Muscle of leg (tissue), 16 donors: ENCODE measurements at places on chromosomes 11 and 22.

- H3K36me3 ChIP-seq = no peaks in the 10 kb centered on the region
- no peak for DNase-seq
- H3K4me3 ChIP-seq = no peak overlapping the region
These were observed 60.2 kb downstream of the SLN start for GRCh38 chr11:107651672-107652071.

- no peak for DNase-seq
- H3K27me3 ChIP-seq = peaks cover 2% of the 10 kb centered on the region
- H3K4me3 ChIP-seq = no peak overlapping the region
- no peaks in the 10 kb centered on the region for H3K36me3 ChIP-seq
These were observed 47.3 kb upstream of the SLC5A1 start for GRCh38 chr22:31995807-31996206.

DNA sequence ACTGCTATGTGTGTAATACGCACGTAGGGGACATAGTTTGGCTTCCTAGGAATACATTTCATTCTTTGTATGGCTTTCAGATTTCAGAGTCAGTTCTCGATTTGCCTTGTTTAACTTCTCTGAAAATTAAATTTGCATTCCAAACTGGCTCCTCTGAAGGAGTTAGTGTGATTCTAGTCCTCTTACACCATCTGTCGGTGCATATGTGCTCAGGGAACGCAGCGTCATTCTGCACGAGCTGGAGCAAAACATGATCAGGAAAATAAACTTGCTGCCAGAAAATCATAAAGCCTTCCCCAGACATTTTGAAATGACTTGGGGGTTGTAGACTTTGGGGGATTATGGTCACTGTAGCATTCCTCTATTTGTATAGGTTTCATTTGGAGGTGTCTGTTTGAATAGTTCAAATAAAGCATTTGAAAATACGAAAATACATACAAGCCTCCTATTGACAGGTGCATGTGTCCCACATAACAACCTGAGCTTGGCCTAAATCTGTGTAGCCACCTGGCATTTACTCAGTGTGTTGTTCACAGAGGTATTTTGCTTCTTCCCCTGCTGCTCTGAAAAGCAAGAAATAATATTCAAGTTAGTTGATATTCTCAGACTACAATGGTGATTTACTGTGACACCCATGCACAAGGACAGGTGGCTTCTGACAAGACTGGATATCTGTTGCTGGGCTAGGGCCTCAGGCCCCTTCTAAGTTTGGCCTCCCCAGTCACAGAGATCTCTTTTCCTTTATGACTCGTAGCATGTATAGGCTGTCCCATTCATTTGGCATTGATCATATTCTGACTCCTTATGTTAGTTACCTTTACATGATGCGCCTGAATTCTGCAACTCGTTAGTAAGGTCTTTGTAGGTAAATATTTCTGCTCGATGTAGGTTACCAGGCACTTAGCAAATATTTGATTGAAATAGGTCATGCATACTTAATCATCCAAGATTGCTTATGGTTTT lies 81.6 kb upstream of the SORL1-AS1 start:
- H3K4me1 ChIP-seq = peaks cover 5% of the 10 kb centered on the region
- H3K27me3 ChIP-seq = peaks cover 2% of the 10 kb centered on the region
- H3K27ac ChIP-seq = no peak overlapping the region
- H3K36me3 ChIP-seq = no peaks in the 10 kb centered on the region
- DNase-seq = peak; percentile 75
- no peak overlapping the region for H3K4me3 ChIP-seq

GRCh38 chr22:45631140-45631840 lies 40.3 kb upstream of the ATXN10 start:
- H3K4me3 ChIP-seq = no peak overlapping the region
- no peak overlapping the region for H3K27ac ChIP-seq
- DNase-seq = no peak
- H3K36me3 ChIP-seq = no peaks in the 10 kb centered on the region

DNA sequence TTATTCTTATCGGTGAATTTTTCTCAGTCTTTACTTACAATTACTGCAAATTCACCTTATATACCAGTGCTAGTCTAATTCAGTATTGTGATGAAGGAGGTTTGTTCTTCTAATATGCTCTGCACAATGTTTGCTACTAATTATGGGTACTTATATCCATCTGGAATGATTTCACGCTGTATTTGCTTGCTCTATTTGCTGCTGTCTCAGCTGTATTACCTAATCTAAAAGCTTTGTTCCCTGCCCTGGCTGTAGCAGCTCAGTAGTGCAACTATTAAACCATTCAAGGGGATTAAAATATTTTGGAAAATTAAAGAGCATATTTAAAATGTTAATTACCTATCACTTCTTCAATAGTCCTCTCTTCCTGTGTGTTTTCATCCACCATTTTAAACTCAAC lies 375.3 kb downstream of the LUZP2 start:
- no peaks in the 10 kb centered on the region for H3K27me3 ChIP-seq
- no peak overlapping the region for H3K27ac ChIP-seq
- no peak for DNase-seq
- no peak overlapping the region for H3K4me3 ChIP-seq
- H3K4me1 ChIP-seq = no peaks in the 10 kb centered on the region

- H3K4me3 ChIP-seq = no peak overlapping the region
- peaks cover 59% of the 10 kb centered on the region for H3K4me1 ChIP-seq
- peaks cover 52% of the 10 kb centered on the region for H3K27me3 ChIP-seq
- no peaks in the 10 kb centered on the region for H3K36me3 ChIP-seq
- no peak for DNase-seq
These were observed 57.5 kb downstream of the BCR start for GRCh38 chr22:23237841-23238240.

DNA sequence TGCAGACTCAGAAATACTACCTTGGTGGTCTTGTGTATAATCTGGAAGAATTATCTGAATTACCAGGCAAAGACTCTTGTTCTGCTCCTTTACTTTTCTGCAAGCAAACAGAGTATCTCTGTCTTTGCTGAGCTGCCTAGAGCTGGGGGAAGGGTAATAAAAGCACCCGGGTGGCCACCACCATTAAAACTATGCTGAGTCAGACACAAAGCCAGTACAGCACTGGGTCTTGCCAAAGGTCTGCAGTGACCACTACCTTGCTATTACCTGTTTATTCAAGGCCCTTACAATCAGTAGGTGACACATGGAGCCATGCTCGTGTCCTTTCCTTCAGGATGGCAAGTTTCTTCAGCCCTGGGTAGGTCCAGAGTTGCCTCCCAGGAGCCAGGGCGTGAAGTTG lies 420.6 kb upstream of the CNTN5 start:
- H3K36me3 ChIP-seq = no peaks in the 10 kb centered on the region
- H3K27me3 ChIP-seq = no peaks in the 10 kb centered on the region
- DNase-seq = no peak
- H3K27ac ChIP-seq = no peak overlapping the region
- no peak overlapping the region for H3K4me3 ChIP-seq
